ENCODE measurements at places on chromosomes 1 and 21.

- DNase-seq: no peak
Observed at GRCh38 chr21:46428987-46429710, 29.5 kb upstream of the DIP2A start.

DNA sequence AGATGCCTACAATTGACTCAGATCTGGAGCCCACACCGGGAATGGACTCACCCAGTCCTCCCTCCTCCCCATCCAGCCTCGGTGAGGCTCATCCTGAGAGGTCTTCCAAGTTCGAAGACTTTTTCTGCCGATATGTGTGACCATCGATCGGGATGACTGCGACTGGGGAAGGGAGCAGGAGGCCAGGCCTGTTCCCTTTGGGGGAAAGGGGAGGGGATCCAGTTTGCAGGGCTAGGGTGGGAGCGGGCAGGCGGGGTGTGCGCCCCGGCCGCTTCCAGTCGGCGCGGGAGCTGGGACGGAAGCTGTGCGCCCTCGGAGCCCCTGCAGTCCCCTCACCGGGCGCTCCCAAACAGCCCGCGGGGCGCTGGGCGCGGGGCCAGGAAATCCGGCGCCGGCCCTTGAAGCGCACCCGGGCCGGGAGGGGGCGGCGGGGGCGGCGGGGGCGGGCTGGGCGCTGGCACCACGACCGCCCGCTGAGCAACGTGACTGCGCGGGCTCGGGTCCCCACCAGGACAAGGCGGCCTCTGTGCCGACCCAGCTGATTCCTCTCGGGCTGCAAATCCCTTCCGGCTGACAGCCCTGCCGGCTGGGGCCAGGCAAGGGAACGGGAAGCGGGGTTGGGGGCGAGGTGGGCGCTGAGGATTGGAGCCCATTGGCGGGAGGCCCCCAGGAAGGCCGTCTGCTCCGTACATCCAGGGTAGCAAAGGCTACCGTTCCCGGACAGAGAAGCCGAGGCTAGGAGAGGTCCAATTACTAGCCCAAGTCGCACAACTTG is 103.9 kb downstream of the EBNA1BP2 start:
- DNase-seq: peak; percentile 87

- DNase-seq: no peak
Observed at GRCh38 chr1:5119366-5120234, 465.2 kb downstream of the AJAP1 start.

- no peak for DNase-seq
Observed at GRCh38 chr1:172340520-172340919, 80.0 kb upstream of the C1orf105 start.

GRCh38 chr21:46559291-46559983 is 45.4 kb downstream of the S100B start:
- DNase-seq: no peak

GRCh38 chr21:38542263-38542662 is 44.0 kb upstream of the ERG start:
- DNase-seq: no peak

DNA sequence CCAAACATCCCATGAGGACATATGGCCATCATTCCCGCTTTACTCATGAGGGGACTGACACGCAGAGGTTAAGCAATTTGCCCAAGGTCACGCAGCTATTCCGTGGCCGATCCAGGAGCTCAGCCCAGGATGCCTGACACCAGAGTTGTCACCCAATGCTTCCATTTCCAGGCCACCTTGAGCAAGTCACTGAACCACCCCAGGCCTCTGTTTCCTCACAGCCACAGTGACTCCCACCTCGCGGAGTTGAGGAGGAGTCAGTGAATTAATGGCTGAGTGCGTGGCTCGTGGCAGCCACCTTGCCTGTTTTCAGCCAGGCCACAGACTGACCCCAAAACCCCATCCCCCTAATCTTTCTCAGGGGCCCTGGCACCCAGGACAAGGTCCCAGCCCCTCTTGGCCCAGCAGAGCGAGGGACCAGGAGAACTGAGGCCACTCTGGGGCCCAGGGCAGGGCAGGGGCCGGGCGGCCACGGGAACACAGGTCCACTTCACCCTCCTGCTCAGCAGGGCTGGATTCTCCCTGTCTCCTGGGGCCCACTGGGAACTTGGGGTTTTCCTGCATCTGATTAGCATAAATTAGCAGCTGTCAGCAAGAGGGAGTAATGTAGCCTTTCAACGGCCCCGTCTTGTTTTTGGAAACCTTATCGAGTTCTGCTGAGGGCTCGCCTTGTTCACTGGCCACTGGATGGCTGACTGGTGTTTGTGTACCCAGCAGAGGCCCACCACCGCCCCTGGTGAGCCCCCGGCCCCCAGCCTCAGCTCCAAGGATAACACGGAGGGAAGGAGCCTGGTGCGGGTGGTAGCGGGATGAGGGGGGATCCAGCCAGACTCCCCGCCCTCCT is 19.7 kb upstream of the LAPTM5 start:
- no peak for DNase-seq

DNA sequence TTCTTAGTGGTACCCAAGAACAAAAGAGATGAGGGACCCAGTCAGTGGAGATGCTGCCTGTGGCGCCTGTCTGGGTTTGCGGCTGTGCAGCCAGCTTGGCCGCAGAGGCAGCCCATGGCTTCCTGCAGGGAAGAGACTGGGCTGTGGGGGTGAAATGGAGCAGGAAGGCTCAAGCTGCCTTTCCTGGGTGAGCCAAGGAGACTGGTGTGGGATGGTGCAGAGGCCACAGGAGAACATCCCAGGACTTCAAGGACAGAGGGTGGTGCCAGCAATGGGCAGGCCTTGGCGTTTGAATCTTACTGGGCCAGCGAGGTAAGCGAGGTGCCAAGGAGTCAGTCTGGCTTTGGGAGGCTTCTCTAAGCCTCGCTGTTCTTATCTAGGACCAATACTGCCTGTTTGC is 26.4 kb downstream of the KCNA10 start:
- DNase-seq: no peak

DNA sequence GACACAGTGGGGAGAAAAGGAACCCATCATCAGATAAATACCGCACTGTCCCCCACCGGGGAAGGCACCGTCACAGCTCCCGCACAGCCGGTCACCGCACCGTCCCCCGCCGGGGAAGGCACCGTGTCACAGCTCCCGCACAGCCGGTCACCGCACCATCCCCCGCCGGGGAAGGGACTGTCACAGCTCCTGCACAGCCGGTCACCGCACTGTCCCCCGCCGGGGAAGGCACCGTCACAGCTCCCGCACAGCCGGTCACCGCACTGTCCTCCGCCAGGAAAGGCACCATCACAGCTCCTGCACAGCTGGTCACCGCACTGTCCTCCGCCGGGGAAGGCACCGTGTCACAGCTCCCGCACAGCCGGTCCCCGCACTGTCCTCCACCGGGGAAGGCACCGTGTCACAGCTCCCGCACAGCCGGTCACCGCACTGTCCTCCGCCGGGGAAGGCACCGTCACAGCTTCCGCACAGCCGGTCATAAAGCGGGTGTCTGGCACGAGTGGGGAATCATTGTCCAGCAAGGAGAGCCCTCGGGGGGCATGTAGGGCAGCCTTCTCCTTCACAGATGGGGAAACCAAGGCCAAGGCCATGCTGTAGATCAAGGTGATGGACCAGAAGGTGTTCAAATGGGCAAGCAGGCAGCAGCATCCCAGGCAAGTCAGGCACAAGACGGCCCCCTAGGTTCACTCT is 280.1 kb downstream of the NPHP4 start:
- DNase-seq: no peak

- DNase-seq: no peak
Observed at GRCh38 chr1:88204111-88204510, 480.0 kb upstream of the PKN2 start.
